ENCODE measurements at places on chromosomes 5 and 9.

- no peak for DNase-seq
Observed at GRCh38 chr9:21903380-21903965, 90.7 kb downstream of the CDKN2A start.

- no peak for DNase-seq
Observed at GRCh38 chr5:160668356-160668755, 183.7 kb downstream of the ATP10B start.

DNA sequence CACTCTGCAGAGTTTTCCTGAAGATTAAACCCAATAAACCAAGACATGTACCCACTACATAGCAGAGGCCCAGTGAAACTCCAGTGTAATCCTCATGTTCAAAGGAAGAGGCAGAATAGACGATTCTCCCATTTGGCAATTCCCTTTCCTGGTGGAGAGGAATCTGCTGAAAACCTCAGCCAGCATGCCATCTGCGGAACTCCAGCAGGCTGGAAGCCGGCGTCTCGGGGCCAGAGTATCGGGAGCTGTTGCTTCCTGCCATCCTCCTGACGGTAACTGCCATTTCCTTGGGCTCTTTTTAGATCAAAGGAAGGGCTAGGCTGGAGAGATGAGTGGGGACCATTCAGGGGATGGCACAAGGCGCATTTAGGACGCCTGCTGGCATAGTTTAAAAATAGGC is 20.5 kb downstream of the NEURL1B start:
- DNase-seq = no peak

DNA sequence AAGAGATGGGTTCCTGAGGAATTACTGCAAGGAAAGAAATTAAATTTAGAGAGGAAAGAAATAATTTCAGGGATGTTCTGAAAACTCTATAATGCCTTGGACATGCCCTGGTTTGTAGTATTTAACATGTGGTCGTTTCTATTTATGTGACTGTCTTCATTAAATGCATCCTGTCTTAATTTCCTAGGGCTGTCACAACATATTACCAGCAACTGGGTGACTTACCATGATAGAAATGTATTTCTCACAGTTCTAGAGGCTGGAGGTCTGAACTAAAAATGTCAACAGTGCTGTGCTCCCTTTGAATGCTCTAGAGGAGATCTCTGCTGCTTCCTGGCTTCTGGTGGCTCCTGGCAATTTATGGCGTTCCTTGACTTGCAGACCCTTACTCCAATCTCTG is 287.7 kb downstream of the FBXL7 start:
- DNase-seq = no peak

GRCh38 chr5:143618141-143618540 is 193.8 kb upstream of the HMHB1 start:
- no peak for DNase-seq

- DNase-seq = peak; percentile 89
Observed at GRCh38 chr9:124297551-124297901, 39.8 kb downstream of the NEK6 start.

DNA sequence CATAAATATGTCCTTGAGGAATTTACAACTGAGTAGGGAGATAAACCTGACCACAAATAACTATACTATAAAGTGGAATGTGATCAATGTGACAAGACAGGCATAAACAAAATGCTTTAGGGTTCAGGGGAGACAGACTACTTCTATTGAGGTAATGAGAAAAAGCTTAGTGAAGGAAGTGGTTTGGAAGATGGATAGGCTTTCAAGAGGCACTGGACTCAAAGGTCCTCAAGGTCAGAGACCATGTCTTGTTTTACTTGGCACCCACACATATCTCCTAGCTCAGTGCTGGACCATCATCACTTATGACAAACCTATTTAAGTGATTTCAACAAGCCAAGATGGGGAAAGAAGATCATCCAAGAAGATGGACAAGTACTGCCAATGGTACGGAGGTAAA is 257.8 kb downstream of the BNC2 start:
- DNase-seq = peak; percentile 92

DNA sequence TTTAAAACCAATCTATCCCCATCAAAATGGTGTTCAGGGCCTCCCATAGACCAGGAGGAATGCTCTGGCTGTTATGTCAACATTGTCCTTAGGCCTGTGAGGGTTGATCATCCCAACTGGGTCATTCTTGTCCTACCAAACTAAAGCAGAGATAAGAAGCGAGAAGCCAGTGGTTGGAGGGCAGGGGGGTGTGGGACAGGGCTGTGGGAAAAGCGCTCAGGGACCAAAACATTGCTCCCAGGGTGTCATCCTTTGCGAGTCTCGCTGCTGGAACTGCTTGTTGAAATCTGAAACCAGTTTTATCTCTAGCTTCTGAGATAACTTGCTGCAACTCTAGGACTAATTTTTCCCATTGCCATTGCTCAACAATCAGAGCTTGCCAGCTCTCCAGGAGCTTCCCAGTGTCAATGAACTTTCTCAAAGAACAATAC is 48.1 kb downstream of the SPATA31C2 start:
- DNase-seq = peak; percentile 15

All from fibroblast of mammary gland (primary cell).